NCI-H2029 treated with DMSO at 0.1 percent for 48 hours (cell line): ENCODE measurements at places on chromosomes 1 and 21.

- DNase-seq, result no peak
Observed at GRCh38 chr1:2312515-2313301, 78.6 kb downstream of the MORN1 start.

- no peak for DNase-seq
Observed at GRCh38 chr1:158819461-158820443, 11.4 kb upstream of the MNDA start.

DNA sequence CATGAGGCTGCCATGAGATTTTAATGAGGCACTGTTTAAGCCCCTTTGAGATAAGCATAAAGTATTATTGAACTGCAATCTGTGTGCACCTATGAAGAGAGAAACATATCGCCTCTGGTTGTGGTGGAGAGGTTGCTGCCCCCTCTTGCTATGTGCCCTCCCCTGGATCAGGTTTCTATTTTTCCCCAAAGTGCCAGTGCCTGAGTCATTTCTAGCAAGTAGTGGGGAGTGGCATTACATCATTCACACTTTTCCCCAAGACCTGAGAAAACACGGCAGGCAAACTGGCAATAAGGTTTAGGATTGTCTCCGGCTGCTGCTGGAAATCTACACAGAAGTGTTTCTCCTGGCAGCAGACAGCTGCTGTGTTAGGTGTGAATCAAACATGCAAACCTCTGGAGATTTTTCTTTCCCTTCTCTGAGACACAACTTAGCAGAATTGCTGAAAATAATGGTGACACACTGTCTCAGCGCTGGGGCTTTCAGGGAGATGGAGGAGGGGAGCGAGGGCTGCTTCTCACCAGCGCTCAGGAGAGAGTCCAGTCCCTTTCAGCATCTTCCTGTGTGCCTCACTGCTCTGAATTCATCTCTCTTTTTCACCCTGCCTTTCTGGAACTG is 13.7 kb upstream of the RGS16 start:
- no peak for DNase-seq

DNA sequence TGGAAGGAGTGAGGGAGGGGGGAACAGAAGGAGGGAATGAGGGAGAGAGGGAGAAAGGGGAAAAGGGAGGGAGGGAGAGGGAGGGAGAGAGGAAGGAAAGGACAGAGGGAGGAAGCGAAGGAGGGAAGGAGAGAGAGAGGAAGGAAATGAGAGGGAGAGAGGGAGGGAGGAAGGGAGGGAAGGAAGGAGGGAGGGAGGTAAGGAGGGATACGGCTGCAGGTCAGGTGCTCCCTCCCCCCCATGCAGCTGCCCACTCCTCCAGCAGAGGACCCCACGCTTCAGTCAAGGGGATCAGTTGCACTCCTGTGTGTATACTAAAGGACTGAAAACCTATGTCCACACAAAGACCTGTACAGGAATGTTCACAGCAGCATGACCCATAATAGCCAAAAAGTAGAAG is 54.8 kb downstream of the CLSTN1 start:
- DNase-seq, result no peak

DNA sequence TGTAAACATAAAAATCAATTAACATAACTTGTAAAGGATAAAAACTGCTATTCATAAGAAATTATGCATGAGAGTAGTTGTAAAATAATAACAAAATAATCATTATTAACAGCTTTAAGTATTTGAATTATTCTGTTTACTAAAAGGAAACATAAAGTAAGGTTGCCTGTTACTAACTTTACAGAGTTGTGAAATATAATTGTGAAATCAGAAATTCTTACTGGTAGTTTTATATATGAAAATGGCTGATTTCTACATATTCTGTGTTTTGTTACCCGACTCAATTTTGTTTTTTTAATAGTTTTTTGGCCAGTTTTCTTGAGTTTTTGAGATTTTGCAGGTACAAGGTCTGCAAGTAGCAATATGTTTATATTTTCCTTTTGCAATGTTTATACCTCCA is 27.8 kb downstream of the FNBP1L start:
- no peak for DNase-seq

- no peak for DNase-seq
Observed at GRCh38 chr1:10737651-10738050, 58.8 kb downstream of the CASZ1 start.

DNA sequence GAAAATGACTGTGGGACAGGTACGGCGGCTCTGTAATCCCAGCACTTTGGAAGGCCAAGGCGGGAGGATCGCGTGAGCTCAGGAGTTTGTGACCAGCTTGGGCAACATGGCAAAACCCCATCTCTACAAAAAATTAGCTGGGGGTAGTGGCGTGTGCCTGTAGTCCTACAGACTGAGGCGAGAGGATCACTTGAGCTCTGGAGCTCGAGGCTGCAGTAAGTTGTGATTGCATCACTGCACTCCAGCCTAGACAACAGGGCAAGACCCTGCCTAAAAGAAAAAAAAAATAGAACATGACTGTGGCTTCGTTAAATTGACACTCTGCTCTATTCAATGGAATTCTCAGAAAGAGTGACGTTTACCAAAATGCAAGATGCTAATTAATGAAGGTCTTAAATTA is 3.9 kb upstream of the DBT start:
- no peak for DNase-seq

GRCh38 chr1:208106218-208106617 is 138.0 kb downstream of the PLXNA2 start:
- DNase-seq, result no peak

DNA sequence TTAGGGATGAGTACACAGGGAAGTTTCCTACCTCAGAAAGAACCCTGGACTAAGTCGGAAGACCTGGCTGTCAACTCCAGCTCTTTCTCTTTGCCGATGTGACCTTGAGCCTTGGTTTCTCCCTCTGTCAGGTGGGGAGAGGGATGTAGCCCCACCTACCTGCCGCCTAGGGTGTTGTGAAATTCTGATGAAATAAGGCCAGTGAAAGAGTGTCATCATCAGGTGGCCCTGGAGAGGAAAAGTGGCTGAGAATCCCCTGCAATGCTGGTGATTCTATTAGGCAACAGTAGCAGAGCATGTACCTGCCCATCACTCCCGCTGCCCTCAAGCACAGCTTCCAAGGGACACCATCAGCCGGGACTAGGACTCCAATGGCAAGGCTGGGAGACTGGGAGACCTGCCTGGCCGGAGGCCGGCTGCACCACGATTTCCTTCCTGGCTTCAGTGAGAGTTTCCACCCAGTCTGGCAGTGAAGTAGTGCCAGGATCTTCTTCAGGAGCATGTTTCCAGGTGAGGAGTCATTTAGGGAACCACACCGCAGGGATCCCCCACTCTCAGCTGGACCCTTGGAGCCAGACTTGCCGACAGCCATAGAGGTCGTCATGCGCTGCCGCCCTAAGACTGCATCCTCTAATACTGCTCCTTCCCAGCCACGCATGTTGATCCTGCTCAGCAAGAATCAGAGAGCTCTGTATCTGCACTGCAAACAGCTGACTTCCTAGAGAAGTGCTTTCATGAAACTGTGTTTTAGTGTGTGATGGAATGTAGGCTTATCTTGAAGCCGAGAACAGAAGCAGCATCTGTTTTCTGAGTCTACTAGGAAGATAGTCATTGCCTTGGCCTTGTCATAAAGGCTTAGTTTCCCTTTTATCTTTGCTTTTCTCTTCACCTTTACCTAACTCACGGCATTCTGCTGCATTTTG is 88.0 kb upstream of the F3 start:
- DNase-seq, result no peak

- no peak for DNase-seq
Observed at GRCh38 chr1:113792986-113793385, 19.3 kb downstream of the RSBN1 start.

DNA sequence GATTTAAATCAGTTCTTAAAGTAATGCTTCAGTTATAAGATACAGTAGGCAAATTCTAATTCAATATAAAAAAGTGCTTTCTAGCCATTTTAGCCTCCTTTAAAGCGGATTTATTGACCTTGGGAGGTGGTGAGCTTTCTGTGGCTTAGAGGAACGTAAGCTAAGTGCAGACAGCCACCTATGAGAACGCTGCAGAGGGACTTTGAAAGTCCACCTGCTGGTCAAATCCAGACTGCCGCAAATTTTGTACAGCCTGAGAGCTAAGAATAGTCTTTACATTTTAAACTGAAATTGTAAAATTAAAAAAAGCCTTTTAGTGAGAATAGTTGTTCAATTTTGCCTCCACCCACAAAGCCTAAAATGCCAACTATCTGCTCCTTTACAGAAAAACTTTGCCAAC is 67.0 kb upstream of the SSX2IP start:
- no peak for DNase-seq

GRCh38 chr1:98336472-98337083 is 324.9 kb upstream of the SNX7 start:
- peak; percentile 6 for DNase-seq

- no peak for DNase-seq
Observed at GRCh38 chr1:63912643-63913042, 138.8 kb downstream of the ROR1 start.

- DNase-seq, result no peak
Observed at GRCh38 chr1:39488793-39489566, 2.5 kb upstream of the BMP8A start.

GRCh38 chr1:22117851-22118250 is 25.0 kb downstream of the WNT4 start:
- DNase-seq, result no peak

DNA sequence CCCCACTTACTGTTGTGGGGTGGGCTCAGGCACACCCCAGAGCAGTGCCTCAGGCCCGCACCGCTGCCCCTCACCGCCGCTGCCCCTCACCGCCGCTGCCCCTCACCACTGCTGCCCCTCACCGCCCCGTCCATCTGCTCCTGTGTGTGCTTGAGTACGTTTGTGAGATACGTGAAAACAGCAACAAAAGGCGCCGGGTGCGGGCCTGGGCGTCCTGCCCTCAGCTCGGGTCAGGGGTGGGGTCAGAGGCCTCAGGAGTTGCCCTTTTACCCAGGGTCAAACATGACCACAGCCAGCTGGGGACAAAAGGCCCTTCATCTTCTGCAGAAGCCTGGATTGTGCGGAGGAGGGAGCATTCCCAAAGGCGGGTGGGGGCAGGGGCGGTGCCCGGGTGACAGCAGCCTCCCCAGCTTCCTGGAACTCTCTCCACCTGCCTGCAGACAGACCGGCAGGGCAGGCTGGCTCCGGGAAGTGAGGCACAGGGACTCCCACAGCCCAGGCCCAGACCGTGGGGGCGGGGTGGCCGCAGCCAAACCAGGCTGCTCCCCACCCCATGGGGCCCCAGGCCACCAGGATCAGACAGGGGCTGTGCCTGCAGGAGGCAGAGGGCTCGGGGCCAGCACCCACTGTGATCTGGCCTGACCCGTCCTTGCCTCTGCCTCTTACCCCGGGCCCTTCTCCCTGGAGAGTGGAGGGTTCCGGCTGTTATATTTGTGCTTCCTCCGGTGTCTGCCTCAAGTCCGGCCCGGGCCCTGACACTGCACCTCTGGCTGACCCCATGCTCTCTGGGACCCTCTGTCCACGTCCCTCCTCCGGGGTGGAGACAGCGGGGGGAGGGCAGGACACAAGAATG is 2.3 kb upstream of the VWA1 start:
- no peak for DNase-seq

DNA sequence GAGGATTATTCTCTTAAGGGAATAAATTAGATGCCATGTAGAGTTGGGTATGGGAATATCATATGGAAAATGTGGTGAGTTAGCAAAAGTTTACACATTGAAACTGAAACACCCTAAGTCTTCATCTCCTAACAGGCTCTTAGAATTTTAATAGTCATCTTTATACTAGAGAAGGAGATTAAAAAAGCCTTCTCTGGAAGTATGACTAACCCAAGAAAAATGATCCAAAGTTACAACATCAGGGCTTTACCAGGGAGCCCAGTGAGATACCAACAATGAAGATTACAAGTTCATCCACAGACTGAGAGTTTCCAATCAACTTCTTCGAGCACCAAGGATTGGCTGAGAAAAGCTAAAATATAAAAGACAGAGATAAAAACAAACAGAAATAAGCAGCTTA is 70.0 kb upstream of the KIAA0040 start:
- DNase-seq, result no peak

GRCh38 chr1:65792669-65793358 is at the start of gene PDE4B:
PDE4B (plus strand) TSS chr1:65792895.
- DNase-seq, result peak; percentile 17

GRCh38 chr1:56806804-56807203 is 12.4 kb downstream of the FYB2 start:
- no peak for DNase-seq

DNA sequence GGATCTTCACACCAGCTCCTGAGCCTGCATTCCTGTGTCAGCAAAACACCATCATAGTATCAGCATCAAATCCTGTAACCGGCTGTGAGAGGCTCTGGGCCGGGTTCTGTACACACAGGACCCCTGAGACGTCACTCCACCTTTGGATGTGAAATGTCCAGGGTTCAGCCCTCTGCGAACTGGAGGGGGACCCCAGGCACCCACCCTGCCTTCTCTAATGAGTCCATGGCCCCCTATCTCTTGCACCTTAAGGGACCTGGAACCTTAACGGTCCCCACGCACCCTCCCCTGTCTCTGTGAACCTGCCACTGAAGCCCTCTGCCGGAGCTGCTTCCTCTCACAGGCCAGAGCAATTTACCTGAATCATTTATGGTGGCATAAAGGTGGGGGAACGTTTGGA is 257.8 kb downstream of the NPHP4 start:
- DNase-seq, result no peak

GRCh38 chr1:3776231-3776961 is 3.8 kb downstream of the SMIM1 start:
- DNase-seq, result no peak

- no peak for DNase-seq
Observed at GRCh38 chr1:175353066-175353465, 160.5 kb upstream of the KIAA0040 start.

GRCh38 chr21:40272037-40272436 is 404.8 kb downstream of the PCP4 start:
- DNase-seq, result no peak

DNA sequence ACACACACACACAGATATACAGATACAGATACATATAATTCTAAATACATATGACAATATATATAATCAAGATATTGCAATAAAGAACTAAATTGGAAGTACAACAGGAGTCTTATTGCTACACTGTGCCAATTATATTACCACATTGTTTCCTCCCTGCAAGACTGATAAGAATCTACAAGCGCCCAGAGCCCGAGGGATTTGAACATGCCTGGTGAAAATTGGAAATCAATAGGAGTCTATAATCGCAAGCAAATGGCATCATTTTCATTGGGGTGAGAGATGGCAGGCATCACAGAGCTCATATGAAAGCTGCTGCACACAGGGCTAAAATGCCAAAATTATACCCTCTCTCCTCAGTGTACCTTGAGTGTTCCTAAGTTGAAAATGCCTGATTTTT is 152.9 kb upstream of the PTBP2 start:
- DNase-seq, result no peak
